Effector CD4-positive, alpha-beta T cell (primary cell): ENCODE measurements at places on chromosomes 11 and 22.

DNA sequence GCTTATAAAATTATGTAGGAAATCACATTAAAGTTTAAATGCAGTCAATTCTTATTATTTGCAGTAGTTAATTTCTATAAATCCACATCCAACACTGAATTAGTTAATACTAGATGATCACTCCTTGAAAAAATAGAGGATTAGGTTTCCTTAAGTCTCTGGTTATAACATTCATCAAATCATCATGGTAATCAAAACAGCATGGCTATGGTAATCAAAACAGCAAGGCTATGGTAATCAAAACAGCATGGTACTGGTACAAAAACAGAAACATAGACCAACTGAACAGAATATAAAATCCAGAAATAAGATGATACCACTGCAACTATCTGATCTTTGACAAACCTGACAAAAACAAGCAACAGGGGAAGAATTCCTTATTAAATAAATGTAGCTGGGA lies 814.6 kb upstream of the CCDC179 start:
- DNase-seq, result no peak

- no peak for DNase-seq
Observed at GRCh38 chr22:38613588-38613987, 42.6 kb downstream of the FAM227A start.

DNA sequence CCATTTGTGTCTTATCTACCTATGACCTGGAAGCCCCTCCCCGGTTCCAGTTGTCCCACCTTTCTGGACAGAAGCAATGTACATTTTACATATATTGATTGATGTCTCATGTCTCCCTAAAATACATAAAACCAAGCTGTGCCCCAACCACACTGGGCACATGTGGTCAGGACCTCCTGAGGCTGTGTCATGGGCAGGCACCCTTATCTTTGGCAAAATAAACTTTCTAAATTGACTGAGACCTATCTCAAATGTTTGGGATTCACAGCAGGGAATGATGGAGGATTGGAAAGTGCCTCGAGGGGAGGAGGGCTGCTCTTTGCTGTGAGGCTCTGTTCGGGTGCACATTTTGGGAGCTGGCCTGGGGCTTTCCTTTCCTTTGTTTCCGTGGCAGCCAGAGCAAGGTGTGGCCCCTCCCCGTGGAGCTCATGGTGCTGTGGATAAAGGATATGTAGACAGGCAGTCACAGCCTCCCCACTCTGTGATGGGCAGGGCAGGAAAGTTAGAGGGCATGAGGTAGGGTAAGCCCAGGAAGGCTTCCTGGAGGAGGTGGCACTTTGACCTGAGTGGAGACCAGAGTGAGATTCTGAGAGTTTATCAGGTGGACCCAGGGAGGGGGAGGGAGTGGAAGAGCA lies 615.6 kb downstream of the TBC1D22A start:
- DNase-seq, result no peak

DNA sequence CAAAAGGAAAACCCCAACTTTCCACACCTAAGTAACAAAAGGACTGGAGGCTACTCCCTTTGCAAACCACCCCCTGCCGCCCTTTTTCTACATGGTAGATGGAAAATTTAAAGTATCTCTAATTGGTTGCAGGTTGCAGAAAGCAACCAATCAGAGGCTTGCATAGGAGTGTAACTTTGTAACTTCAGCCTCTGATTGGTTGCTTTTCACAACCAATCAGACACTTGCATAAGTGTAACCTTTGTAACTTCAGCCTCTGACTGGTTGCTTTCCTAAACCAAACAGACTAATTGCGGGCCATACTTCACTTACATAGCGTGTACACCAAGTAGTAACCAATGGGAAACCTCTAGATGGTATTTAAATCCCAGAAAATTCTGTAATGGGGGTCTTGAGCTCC lies 16.8 kb upstream of the ACER3 start:
- no peak for DNase-seq

DNA sequence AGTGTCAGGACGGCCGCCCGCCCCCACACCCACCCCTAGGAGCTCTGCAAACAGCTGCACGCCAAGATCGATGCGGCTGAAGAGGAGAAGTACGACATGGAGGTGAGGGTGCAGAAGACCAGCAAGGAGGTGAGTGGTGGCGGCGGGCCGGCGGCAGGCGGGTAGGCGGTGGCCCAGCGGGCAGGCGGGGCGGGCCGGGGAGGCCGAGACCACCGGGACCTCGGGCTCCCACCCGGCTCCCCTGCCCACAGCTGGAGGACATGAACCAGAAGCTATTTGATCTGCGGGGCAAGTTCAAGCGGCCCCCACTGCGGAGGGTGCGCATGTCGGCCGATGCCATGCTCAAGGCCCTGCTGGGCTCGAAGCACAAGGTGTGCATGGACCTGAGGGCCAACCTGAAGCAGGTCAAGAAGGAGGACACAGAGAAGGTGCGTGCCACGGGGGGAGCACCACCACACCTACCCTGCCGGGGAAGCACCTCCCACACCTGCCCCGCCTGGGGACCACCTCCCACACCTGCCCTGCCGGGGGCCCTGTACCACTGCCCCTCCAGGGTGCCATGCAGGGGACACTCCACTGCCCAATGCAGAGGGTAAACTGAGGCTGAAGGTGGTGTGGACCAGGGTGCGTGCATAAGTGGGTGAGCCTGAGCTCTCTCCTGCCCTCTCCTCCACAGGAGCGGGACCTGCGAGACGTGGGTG lies 2.1 kb downstream of the TNNI2 start:
- DNase-seq, result no peak

DNA sequence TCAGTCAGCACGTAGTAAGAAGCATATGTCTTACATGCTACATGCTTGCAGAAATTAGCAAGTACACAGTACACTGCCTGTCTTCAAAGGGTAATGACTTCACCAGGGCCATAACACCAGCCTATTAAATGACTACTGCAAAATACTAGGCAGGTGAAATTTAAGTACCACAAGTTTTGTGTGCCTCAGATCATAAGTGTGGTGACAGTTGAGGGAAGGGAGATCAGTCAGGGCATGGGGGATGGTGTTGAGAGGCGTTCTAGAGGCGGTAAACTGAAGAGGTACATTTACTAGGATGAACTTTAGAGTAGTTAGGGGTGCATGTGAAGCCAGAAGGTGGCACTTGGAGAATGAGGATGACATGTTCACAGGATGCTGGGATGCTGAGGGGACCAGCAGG lies 22.0 kb downstream of the AMOTL1 start:
- DNase-seq, result no peak

GRCh38 chr22:23070418-23071229 lies at the start of gene GNAZ:
Gene GNAZ, plus strand, starts transcription at chr22:23070519. Its CDS starts 25,177 bp downstream, at chr22:23095696.
- DNase-seq, result peak; percentile 11

DNA sequence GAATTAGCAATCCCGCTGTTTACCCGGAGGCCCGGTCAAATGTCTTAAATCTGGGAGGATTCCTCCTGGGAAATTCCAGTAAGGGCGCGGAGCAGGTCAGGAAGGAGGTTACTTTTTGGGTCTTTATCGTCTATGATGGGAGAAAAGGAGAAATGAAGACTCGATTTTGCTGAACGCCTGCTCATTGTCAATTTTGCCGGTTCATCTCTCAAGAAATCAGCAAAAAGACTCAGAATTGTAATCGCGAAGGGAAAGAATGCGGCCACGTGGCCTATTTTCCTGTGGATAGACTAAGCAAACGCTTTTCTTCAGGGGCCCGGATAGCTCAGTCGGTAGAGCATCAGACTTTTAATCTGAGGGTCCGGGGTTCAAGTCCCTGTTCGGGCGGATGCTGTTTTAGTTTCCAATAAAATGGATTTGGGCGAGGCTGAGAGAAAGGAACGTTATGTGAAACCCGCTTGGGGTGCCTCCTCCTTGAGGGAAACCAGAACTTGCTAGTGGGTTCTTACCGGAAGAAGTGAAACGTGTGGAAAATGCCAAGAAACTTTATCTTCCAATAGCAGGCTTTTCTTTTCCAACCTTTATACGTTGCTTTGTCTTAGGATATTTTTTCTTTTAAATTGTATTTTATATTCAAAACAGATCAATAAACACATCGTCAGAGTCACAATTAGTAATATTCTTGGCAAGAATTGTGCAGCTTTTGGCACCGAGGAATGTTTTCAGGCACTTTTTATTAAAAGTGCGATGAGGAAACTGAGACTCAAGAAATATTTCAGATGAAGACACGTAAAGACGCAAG lies 45.0 kb downstream of the OR4D9 start:
- no peak for DNase-seq

DNA sequence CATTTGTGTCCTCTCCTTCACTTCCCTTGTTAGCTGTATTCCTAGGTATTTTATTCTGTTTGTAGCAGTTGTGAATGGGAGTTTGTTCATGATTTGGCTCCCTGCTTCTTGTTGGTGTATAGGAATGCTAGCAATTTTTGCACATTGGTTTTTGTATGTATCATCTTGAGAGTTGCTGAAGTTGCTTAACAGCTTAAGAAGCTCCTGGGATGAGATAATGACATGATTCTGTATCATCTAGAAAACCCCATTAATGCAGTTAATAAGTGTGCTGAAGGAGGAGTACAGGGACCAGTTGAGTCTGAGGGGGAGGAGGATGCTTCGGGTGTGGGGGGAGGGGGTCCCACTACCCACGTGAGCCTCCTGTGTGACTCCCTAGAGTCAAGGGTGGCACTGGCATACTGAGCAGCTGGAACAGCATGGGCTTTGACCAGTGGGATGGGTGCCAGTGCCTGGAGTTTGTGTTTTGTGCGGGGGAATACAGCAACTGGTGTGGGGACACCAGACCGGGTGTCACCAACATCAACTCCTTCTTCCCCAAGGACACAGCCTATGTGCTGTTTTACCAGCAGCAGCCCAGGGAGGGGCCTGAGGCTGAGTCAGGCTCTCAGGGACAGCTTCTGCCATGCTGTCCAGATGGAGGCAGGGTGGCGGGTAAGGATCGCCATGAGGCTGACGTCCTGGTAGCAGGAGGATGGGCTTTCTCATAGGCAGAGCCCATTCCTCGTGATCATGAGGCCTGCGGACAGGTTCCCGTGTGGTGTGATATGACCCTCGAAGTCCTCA lies 24.1 kb downstream of the USP35 start:
- no peak for DNase-seq

DNA sequence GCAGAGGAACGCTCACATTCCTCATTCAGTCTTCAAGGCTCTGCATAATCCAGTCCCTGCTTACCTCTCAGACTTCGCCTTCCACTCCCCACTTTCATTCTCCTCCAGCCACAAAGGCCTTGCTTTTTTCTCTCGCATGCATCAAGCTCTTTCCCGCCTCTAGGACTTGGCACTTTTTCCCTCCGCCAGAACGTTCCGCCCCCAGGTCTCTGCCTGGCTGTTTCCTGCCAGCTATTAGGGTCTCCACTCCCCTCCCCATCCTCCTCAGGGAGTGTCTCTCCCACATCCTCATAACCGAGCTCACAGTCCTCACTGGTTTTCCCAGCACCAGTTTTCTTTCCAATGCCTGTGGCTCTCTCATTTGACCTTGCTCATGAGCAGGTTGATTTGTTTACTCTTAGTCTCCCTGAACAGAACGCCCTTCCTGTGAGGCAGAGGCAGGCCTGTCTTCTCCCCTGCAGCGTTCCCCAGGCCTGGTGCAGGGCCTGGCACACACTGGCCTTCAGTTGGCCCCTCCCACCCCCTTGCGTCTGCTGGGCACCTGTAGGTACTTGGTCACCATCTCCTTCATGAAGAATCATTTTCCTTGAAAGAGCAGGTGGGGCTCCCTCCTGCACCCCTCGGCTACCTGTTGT lies 75.2 kb downstream of the RTL6 start:
- no peak for DNase-seq

DNA sequence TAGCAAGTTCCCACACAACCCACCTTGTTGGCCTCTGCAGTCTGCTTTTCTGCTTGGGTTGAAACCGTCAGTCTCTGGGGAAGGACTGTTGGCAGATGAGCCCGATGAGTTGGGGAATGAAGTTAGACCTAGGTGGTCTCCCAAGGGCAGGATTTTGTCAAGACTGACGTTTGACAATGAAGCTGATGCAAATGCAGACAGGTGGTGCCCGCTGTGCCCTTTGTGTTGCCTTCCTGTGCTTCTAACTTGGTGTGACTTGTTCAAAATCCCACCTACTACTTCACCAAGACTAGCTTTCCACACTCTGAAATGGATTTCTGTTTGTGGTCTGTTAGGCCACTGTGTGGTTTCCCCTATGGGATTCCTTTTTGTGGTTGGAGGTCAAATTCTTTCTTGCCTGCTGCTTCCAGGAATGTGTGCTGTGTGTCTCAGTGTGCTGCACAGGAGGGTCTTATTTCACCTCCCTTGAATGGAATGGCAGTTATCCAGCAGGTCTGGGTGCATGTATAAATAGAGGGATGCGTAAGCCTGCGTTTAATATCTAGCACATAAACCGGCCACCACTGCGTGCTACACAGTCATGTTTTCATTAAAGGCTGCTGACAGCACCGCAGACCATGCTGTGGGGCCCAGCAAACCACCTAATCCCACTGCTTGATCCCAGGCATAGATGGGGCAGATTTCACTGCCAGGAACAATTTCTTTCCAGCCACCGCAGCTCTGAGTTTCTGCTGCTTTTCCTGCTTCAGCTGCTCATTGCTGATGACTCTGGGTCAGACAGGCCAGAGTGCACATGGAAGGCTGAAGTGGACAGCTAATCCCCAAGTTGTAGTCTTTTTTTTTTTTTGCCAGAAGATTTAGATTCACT lies 44.8 kb downstream of the ADAMTS8 start:
- no peak for DNase-seq

GRCh38 chr11:43770173-43770572 lies 89.6 kb downstream of the HSD17B12 start:
- DNase-seq, result no peak

DNA sequence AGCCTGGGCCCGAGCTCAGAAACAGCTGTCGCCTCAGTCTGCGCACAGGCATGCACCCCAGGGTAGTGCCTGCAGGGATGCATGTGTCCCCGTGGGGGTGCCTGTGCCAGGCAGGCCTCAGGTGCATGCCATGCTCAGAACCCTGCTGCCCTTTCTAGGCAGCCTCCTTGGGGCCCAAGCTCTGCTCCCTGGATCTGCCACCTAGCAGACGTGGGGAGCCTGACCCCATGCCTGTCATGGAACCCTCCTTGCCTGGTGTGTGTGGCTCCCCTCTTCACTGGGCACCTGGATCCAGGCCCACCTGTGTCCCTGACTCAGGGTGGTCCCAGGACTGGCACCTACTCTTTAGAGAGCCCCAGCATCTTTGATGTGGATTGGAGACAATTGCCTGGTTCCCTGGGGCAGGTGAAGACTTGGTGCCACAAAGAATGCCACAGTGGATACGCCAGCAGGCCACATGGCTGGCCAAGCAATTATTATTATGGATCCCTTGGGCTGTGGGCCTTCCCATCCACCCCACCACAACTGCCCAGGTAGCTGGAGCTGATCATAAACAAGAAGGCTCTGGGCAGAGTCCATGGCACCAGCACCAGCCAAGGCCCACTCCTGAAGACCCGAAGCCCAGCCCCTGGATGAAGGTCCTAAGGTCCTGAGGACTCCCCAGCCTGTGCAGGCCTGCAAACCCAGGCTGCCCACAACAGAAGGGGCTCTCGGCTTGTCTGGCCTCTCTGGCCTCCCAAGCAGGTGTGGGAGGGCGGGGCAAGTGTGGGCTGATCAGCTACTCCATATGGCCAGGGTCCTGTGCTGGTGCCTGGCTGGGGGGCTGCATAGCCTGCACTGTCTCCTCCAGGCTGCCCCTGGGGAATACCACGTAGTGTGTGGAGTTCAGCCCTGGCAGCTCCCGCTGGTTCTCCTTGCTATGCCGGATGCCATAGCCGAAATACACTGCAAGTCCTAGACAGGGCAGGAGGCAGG lies 3.8 kb downstream of the SLC7A4 start:
- no peak for DNase-seq
